NCI-H187 (cell line): ENCODE measurements at places on chromosomes 5 and 9.

- no peak for DNase-seq
Measured at GRCh38 chr5:157540707-157541446, 34.7 kb downstream of the ADAM19 start.

DNA sequence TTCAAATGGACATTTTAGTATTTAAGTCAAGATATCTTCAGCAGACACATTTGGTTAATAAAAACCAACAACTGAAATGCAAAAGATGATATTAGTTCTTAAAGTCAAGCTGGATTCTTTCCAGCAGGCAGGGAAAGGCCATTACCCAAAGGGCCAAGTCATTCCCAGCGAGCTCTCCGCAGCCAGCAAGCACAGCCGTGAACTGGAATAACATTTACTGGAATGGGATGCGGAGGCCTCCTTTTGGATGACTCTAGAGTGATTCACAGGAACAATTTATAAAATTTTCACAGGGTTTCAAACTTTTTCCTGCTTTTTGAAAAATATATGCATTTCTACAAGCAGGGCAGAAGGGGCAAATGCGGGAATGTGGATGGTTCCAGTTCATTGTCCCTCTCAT, 76.6 kb upstream of the DAB2 start:
- no peak for DNase-seq

DNA sequence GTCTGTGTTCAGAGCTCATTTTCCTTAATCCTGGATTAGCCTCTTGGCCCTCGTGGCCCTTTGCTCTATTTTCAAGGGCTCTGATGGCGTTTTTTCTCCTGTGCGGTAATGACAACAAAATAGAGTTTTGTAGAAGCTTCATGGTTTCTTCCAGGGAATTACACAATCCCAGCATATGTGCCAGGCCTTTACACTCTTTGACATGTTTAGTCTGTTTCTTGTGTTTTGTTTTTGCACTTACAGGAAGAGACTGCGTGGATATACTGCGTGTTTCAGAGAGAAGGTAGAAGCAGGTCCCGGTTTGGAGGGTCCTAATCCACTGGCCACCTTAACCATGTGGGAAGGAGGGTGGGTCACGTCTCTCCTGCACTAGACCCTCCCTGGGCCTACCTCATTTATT, 400.2 kb upstream of the IRX4 start:
- no peak for DNase-seq

DNA sequence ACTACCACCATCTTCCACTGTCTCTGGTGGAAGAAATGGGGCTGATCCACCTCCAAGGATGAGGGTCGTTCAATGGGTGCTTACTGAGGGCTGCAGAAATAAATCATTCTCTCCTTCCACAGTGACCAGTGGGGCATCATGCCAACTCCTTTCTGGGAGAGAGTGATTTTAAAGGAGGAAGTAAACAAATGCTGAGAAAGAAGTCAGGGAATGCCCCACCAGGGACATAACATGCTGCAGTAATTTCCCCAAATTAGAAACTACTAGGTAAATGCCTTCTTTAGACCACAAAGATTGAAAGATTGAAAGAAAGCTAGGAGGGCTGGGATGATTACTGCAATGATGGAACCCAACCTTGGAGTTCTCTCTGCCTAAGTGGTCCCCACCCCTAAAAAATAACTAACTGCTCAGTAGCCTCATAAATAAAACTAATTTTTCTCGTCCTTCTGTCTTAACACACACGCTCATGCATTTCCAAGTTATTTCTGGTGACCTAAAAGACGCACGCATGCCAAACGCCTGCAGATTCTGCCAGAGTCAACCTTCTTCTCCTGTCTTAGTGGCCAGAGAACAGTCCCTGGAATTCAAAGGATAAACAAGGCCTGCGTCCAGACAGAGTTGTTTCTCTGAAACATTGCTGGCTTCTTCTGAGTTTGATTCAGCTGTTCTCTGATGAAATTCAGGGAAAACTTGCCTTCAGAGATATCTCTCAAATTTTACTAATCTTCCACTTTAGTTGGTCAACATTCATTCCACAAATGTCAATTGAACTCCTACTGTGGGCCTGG, 250.0 kb downstream of the NR3C1 start:
- no peak for DNase-seq

DNA sequence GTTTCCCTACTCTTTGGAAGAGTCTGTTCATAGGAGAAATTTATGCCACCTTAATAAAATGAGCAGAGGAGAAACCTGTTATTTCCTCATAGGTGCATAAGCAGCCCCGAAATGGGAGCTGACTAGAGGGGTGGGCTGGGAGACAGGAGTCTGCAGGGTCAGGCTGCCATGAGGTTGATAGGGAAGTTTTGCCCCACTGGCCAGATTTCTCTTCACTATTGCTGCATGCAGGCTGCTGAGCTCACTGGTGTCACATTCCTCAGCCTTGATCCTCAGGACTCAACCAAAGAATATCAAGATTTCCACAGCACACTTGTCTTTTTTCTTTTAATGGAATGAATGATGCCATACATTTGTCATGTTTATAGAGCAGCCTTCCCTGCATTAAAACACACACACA, 60.7 kb downstream of the BHMT start:
- no peak for DNase-seq

DNA sequence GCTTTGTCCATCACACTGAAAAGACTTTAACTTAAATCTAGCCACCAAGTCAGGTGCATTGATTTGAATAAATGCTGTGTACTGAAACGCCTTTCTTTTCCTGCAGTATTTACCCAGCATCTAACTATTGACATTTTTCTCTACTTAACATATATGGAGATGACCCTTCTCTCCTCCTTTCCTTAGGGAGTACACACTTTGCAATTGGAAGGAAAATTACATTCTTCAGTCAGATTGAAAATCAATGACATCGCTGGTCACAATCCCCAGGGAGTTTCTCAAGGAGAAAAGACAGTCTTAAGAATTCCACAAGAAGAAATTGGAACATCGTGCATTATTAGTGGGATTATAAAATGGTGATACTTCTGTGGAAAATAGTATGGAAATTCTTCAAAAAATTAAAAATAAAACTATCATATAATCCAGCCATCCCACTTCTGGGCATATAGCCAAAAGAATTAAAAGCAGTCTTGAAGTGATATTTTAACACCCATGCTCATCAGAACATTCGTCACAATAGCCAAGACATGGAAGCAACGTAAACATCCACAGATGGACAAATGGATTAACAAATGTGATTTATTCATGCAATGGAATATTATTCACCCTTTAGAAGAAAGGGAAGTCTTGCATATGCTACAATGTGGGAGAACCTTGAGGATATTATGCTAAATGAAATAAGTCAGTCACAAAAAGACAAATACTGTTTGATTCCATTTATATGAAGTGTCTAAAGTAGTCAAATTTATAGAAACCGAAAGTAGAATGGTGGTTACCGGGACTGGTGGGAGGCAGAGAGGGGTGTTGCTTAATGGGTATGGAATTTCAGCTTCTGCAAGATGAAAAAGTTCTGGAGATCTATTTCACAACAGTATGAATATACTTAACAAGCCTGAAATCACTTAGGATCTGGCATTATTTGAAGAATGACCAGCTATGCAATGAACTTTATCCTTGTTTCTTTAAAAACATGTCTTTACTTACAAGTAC, 14.3 kb upstream of the FREM1 start:
- no peak for DNase-seq

- DNase-seq, result no peak
Measured at GRCh38 chr9:17580119-17580518, 1.3 kb downstream of the SH3GL2 start.

DNA sequence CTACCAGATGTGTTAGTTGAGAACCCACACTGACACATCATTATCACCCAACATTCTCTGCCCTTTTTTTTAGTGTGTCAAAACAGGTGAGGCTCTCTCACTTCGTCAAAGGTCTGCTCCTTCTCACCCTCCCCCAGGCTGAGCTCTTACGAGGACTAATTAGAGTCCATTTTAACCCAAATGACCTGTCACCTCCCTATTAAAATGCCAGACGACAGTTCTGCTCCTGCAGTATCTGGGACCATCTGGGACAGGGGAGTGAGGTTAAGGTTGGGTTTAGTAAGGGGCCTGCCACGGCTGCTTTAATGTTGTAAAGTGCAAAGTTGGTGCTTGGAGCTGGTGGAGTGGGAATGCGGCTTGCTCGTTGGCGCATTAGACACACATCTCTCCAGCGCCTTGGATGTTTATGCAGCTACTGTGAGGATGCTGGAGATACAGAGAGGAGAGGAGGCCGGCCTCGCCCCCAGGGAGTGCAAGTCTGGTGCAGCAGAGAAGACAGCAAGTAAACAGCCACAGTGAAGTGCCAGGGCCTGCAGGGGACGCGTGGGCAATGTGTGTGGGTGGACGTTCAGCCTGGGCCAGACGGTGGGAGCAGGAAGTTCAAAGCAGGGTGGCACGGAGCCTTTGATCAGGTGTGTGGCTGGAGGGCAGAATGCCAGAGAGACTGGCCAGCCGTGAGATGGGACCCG, 96.2 kb downstream of the C9orf50 start:
- DNase-seq, result no peak

- DNase-seq, result no peak
Measured at GRCh38 chr5:169944115-169944514, 36.2 kb downstream of the INSYN2B start.

GRCh38 chr9:36765077-36765390, 192.3 kb downstream of the MELK start:
- DNase-seq, result no peak

DNA sequence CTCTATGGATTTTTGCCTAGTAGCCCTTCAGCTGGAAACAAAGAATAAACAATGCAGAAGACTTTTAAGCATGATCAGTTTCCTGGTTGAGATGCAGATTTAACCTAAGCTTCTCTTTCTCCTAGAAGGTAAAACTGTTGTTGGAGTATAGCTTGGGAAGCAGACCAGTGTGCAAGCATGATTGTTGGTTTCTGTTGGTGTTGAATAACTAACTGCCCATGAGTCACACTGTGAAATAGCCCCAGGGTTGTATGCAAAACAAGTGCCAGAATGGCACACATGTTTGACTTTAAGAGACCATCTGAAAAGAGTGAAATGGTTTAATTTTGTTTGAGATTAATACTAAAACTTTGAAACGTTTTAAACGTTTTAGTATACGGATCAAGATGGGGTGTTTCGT, 227.1 kb downstream of the ARHGEF28 start:
- DNase-seq, result no peak
